ENCODE measurements at places on chromosomes 5 and 9.

GRCh38 chr5:1788200-1788599, 11.4 kb downstream of the MRPL36 start:
- DNase-seq = no peak

- DNase-seq = peak; percentile 21
Measured at GRCh38 chr5:39198127-39198526, 21.2 kb downstream of the FYB1 start.

- DNase-seq = no peak
Measured at GRCh38 chr9:5436441-5436840, 1.3 kb downstream of the PLGRKT start.

GRCh38 chr5:149803641-149804468, 73.7 kb downstream of the PPARGC1B start:
- no peak for DNase-seq

- peak; percentile 82 for DNase-seq
Measured at GRCh38 chr5:133848341-133848811, 120.0 kb downstream of the C5orf15 start.

DNA sequence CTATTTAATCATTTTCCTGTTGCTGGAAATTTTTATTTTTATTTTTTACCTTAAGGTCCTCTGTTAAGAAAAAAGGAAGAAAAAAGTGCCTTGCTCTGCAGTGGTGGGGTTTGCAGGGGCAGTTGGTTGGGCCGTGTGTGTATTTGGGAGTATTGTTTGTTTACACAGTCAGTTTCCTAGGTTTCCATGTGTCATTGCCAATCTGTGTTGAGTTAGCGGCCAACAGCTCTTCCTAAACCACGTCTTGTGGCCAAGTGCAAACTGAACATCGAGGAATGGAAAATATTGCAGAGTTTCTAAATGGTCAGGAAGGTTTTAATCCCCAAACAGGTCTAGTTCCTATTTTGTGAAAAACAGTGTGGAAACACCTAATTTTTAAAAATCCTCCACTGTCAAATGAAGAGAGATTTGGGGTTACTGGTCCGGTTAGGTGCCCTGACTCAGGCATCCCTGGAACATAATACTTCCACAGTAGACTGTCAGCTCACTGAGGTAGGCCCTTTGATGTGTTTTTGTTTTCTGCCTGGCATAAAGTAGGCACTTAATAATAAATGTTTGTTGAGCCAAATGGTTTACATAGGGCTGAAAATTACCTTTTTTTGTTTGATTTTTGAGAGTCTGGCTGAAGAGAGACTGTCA, 37.0 kb downstream of the MAMDC2 start:
- DNase-seq = peak; percentile 91

GRCh38 chr5:120354126-120354525, 110.0 kb upstream of the PRR16 start:
- peak; percentile 43 for DNase-seq

GRCh38 chr9:135790850-135791249, 88.9 kb downstream of the KCNT1 start:
- no peak for DNase-seq

DNA sequence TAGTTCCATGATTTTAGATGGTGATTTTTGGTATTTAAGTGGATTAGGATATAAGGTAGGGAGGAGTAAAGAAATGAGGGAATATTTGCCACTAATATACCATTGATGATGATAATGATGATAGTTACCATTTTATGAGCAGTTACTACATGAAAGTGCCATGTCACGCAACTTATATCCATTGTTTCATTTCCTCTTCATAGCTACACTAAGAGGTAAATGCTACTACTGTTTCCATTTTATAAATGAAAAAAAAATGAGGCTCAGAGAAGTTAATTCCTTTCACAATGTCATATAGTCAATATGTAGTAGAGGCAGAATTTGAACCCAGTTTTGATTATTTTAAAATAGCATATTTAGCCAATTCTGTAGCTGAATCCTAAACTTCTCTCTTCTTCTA, 112.2 kb upstream of the ADRA1B start:
- no peak for DNase-seq

GRCh38 chr5:16037121-16037845, 142.3 kb downstream of the MARCHF11 start:
- DNase-seq = no peak

DNA sequence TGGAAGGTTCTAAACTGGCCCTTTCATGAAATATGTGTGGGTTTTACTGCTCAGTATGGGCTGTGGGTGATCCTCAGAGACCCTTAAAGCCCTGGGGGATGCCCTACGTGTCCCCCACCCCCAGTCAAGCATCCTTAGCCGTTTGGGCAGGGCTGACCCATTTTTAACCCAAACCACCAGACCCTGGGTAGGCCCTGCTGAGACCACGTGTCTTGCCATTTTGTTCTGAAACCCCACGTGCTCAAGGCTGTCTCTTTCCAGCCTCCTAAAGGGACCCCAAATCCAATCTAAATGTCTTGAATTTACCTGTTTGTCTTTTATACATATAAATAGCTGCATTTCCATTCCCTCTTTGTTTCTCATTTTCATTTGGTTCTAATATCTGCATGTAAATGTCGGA, 94.9 kb downstream of the PAX5 start:
- no peak for DNase-seq

GRCh38 chr5:52024359-52024758, 641.1 kb downstream of the ISL1 start:
- DNase-seq = no peak

DNA sequence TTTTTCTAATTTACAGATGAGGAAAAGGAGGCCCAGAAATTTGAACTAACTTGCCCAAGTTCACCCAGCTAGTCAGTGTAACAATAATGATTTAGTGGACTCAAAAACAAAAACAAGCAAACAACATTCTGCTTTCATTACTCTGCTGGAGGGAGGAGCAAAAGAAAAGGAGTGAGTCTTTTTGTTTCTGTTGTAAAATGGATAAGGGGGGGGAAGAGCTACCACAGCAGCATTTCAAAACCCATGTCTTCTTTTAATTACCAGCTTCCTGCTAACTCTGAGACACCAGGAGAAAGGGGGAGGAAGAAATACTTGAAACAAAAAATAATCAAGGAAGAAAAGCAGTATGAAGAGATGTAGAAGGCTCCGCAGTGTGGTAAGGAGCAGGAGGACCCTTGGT, 39.2 kb upstream of the EQTN start:
- no peak for DNase-seq

DNA sequence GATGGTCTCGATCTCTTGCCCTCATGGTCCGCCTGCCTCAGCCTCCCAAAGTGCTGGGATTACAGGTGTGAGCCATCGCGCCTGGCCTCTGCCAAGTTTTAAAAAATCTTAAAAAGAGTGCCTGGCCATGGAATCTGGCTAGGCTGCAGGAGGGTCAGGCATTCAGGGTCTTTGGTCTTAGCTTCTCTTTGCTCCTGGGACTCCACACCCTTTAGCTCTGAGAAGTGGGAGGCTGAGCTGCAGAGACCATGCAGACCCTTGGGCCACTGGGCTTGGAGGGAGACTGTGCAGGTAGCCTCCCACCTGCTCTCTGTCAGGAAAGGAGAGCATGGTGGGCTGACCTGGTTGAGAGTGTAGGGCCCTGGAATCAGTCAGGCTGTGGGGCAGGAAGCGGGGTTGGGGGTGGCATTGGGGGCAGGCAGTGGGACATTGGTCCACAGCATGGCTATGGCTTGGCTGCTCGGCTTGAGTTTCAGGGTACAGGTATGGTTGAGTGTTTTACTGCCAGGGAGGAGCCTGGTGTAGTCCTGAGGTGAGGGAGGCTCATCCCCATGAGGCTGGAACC, 20.8 kb downstream of the PHF2 start:
- no peak for DNase-seq

DNA sequence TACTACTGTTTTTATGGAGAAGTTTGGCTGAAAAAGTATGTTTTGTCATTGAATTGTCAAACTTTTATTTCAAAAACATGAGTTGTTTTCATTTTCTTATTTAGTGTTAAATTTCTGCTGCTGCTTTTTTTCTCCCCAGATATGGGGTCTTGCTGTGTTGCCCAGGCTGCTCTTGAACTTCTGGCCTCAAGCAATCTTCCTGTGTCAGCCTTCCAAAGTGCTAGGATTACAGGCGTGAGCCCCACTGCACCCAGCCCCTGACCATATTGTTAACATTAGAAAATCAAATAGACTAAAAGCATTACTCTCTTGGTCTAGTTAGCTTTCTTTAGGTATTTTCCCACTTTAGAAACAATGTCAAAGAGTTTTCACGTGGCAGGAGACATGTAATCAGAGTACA, 215.3 kb downstream of the KDM4C start:
- no peak for DNase-seq

GRCh38 chr5:122257000-122257399, 55.0 kb upstream of the SNCAIP start:
- DNase-seq = no peak

DNA sequence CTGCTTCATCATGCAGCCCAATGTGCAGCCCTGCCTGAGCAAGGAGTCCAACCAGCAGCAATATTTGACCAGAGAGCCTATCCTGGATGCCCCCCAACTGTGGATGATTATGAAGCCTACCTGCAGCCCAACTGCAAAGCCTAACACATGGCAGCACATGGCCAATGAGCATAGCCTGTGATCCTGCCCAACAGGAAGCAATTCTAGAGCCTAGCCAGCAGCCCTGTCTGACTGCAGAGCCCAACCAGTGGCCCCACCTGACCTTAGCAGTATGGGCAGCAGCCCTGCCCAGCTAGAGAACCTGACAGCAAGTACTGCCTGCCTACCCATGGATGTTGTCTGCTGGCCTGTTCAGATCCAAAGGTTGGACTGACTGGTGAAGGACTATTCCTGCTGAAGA, 97.3 kb upstream of the SH3GL2 start:
- no peak for DNase-seq

DNA sequence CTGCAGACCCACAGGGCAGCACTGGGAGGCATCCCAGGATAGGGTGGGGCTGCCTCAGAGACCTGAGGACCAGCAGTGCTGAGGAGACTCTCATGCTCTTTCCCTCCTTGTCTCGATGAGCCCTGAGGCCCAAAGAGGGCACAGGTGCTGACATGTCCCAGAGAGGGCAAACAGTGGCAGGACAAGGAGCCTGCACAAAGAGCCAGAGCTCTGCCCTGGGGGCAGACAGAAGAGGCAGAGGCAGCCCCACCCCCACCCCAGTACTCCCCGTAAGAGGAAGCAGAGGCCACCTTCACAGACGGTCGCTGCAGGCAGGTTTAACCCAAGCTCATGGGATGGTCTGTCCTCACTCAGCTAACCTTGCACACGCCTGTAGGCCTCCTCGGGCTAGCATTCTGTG, 29.4 kb upstream of the TTLL11 start:
- DNase-seq = no peak

DNA sequence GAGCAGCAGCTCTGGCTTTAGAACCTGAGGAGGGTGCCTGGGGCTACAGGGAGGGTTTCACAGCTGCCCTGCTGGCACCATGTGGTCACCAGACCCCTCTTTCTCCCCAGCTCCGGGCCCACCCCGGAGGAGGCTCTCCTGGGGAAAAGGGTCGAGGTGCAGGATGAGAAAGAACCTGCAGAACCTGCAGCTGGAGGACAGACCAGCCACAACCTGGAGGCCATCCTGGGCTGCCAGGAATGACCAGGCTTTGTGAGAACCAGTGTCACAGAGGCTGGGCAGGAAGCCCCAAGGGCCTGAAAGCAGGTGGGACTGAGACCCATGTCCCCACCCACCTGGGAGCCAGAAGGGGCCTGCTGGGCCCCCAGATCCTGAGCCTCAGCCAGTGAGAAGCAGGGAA, 23.0 kb downstream of the SEMA4D start:
- DNase-seq = no peak

DNA sequence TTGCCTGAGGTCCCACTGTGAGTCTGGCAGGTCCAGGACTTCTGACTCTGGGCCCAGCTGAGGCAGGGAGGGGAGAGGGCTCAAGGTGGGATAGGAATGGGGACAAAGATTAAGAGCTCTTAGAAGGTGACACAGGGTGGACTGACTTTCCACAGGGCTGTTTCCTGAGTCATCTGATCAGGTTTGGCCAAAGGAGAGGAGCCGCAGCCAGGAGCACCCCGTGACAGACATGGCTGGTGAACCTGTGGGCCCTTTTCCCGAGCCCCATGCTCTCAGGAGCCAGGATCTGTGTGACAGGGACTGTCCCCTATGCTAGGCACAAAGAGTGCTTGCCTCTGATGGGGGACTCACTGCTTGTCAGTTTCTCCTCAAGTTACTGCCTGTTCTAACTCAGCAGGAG, 37.8 kb downstream of the COL27A1 start:
- no peak for DNase-seq

DNA sequence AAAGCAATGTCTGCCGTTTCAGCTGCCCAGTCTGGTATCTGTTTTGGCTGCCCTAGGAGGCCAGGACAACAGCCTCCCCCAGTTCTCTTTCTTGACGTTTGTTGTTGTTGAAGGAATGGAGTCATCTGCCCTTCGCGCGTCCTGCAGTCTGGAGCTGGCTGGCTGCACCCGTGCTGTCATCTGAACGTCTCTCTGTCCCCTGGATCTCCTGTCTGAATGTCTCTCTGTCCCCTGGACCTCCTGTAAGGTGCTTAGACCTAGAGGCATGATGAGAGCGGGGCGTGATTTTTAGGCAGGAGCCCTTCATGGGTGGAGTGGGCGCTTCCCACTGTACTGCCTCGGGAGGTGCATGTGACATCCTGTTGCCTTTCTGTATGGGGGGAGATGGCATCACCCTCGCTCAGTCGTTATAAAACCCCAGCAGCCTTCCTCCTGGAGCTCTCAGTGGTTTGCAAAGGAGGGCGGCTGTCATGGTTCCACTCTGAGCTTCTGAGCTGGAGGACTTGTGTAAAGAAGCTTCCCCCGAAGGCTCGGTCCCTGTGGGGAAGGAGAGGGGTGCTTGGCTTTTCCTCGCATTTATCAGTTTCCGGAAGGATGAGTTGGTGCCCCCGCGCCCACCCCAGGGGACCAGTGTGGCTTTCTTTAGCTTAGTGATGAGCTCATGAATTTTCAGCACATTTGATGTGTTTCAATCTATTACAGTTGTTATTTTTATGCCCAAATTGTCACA, 49.8 kb upstream of the OLFM1 start:
- DNase-seq = no peak

- no peak for DNase-seq
Measured at GRCh38 chr9:105290954-105291353, 46.5 kb downstream of the SLC44A1 start.

DNA sequence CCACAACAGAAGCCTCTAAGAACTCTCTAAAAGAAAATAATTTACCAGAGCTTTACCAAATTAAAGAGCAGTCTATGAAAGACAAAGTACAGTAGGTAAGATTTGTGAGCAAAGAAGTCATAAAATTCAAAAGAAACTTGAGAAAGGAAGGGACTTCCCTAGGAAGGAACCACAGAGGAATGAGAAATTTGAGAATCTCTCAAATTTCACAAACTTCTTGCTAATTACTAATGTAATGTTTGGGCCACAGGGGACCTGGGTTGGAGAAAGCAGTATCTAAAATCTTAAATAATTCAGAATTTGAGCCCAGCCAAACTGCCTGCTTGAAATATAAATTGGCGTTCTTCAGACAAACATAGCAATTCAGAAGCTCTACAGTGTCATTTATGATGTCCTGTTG, 225.0 kb upstream of the PRR16 start:
- DNase-seq = no peak

Measured in astrocyte of the hippocampus (primary cell).